Natural killer cell treated with Interleukin-12 subunit alpha and Interleukin-12 subunit beta and Interleukin-15 and Interleukin-18, amount 100 ng/mL, for 72 hours (primary cell): ENCODE measurements at places on chromosomes 5 and 9.

- DNase-seq, result no peak
- H3K36me3 ChIP-seq, result no peaks in the 10 kb centered on the region
These were observed 61.8 kb downstream of the PRKACG start for GRCh38 chr9:68951879-68952659.

DNA sequence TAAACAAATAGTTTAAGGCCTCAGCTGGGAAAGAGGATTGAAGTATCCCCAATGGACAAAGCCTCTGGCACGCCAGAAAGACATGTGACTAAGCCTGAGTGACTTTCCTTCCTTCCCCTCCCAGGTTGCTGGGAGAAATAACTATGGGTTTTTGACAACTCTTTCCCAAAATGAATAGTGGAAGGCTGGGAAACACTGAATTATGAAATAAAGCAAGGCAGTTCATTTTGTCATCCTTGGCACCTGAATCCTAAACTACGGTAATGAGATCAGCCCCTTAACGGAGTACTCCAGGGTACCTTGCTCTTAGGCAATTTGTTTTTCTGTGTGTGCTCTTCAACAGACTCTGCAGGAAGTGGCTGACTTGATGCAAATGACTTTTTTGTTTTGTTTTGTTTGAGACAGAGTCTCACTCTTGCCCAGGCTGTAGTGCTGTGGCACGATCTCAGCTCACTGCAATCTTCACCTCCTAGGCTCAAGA is 75.2 kb downstream of the LMNB1 start:
- peaks cover 7% of the 10 kb centered on the region for H3K36me3 ChIP-seq
- no peaks in the 10 kb centered on the region for H3K27me3 ChIP-seq
- DNase-seq, result no peak
- H3K27ac ChIP-seq, result peak overlapping the region; percentile 85
- H3K4me3 ChIP-seq, result peak overlapping the region; percentile 85
- peaks cover 34% of the 10 kb centered on the region for H3K4me1 ChIP-seq

GRCh38 chr5:134511796-134512660 is 13.4 kb upstream of the JADE2 start:
- H3K36me3 ChIP-seq, result no peaks in the 10 kb centered on the region
- no peaks in the 10 kb centered on the region for H3K27me3 ChIP-seq
- no peak overlapping the region for H3K27ac ChIP-seq
- no peak overlapping the region for H3K4me3 ChIP-seq
- DNase-seq, result no peak

DNA sequence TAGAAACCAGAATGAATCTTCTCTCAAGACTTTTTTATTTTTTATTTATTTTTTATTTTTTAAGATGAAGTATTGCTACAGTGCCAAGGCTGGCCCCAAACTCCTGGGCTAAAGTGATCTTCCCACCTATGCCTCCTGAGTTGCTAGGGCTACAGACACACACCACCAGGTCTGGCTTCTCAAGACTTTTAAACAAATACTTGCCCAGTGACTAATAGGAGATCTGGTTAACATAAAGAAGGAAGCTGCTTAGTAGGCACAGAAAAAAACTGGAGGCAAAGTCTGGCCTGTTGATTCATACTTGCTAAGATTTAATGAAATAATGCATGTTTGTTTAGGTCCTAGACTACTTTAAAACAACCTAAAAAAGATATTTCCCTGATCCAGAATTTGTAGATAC is 43.8 kb downstream of the SLC38A9 start:
- no peak for DNase-seq
- H3K27ac ChIP-seq, result no peak overlapping the region
- H3K27me3 ChIP-seq, result no peaks in the 10 kb centered on the region
- no peaks in the 10 kb centered on the region for H3K36me3 ChIP-seq
- H3K4me3 ChIP-seq, result no peak overlapping the region

DNA sequence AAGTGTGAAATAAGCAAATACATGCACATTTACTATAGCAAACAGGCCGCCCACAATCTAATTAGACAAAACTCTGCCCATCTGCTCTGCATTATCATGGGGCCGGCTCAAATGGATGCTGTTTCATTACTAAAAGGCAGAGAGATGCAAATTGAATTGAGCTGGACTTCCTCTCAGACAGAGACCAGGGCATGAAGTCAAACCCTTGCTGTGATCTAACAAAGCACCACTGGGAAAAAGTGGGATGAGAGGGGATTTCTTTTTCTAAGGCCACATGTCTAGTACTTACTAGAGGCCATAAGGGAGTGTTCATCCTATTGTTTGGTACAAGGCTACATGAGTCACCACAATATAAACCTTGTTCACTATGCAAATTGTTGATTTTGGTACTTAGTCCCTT is 614.7 kb downstream of the ISL1 start:
- no peak for DNase-seq
- H3K4me1 ChIP-seq, result no peaks in the 10 kb centered on the region
- H3K27me3 ChIP-seq, result no peaks in the 10 kb centered on the region
- H3K4me3 ChIP-seq, result no peak overlapping the region
- no peak overlapping the region for H3K27ac ChIP-seq
- H3K36me3 ChIP-seq, result no peaks in the 10 kb centered on the region
